NT2/D1 (cell line): ENCODE measurements at places on chromosomes 6 and 20.

GRCh38 chr6:125099211-125100073 lies 54.1 kb upstream of the TPD52L1 start:
- DNase-seq = no peak

DNA sequence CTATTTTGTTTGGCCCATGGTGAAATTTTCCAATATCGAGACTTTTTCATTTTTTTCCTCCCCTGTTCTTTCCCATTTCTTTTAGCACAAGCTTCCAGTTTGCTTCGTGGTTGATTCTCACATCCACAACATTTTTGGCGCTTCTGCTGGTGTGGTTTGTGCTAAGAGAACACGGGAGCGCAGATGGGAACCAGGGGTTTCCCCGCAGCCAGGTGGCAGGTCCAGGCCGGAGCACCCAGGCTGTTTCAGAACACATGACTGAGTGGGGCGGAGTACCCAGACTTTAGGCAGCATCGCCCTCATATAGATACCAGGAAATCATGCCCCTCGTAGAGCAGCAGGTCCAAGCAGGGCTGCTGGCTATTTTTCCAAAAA lies 58.0 kb downstream of the SYTL3 start:
- no peak for DNase-seq

DNA sequence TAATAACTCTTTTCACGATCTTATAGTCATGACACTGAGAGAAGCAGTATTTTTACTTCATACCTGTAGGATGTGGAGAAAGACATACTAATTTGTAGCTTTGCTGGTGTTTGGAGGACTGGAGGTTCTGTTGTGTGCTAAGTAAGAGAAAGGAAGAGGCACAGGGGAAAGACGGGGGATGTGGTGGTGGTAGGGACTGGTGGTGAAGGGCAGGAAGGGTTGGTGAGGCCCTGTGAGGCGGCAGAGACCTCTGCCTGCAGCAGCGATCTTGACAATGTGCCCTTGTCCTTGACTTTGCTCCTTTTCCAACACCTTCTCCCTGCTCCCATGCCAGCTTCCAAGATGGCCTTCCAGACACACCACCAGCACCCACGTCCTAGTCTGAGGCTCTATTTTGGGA lies 32.6 kb upstream of the MPC1 start:
- DNase-seq = no peak

GRCh38 chr20:3674447-3674846 lies 7.4 kb downstream of the ADAM33 start:
- no peak for DNase-seq

- no peak for DNase-seq
Measured at GRCh38 chr20:33664762-33665144, 2.0 kb upstream of the ACTL10 start.

GRCh38 chr6:36542041-36542440 lies 5.2 kb downstream of the STK38 start:
- DNase-seq = no peak

- DNase-seq = peak; percentile 6
Measured at GRCh38 chr6:44925100-44925739, 402.9 kb upstream of the RUNX2 start.

- no peak for DNase-seq
Measured at GRCh38 chr20:20491110-20491783, 123.3 kb downstream of the INSM1 start.

DNA sequence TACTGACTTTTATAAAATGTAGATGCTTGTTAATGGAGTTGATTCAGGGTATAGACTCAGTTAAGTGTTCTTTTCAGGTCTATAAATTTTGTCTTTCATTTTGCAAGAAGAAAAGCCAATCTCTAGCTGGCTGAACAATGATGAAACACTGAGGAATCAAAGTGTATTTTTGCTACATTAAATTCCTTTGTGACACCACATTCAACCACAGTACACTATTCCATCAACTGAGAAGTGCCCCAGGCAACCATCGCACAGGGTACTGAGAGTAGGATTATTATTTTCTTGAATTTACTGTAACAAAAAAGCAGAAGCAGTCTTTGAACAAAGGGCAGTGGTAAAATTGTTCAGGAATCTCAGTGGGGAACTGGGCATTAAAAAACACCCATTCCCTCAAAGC lies 83.6 kb downstream of the PREP start:
- no peak for DNase-seq

- DNase-seq = no peak
Measured at GRCh38 chr6:119626884-119627619, 277.5 kb upstream of the MAN1A1 start.

DNA sequence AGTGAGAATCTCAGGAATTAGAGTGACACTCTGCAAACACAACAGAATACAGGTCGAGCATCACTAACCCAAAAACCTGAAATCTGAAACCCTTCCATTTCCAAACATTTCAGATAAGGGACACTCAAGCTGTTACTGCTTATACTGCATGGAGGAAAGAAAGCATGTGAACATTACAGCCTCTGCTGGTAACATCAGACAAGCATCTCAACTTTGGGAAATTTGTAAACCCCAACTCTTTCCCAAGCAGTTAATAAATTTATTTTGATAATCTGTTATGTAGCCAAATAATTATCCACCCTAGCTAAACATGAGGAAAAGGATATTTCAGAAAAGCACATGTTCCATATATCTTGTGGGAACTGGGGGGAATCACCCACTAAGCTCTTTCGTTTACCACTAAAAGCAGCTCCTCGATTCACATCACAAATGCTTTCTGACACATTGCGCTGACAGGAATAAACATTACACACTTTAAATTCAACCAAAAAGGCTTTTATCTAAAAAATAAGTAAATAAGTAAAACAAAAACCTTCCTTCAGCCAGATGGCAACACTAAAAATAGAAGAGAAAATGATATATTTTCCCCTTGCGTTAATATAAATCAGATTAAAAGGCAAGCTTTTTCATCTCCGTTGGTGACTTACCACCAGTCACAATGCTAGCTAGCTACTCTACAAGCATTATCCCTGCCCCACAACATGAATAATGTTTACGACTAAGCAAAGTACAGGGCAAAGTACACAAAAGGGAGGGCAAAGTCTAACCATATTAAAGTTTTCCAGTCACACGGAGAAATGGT lies 120.8 kb downstream of the MAP7 start:
- no peak for DNase-seq

DNA sequence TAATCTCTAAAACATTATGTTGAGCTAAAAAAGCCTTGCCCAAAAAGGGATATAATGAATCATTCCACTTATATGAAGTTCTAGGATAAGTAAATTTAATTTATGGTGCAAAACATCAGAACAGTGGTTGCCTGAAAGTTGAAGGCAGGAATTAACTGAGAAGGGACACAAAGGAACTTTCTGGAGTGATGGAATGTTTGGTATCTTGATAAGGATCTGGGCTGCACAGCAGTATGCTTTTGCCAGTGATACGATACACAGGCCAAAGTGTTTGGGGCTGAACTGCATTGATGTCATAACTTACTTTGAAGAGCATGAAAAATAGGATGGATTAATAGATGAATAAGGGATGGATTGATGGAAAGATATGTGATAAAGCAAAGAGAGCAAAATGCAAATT lies 146.1 kb upstream of the LRFN2 start:
- no peak for DNase-seq

GRCh38 chr6:168815229-168815628 lies 374.2 kb downstream of the SMOC2 start:
- no peak for DNase-seq

DNA sequence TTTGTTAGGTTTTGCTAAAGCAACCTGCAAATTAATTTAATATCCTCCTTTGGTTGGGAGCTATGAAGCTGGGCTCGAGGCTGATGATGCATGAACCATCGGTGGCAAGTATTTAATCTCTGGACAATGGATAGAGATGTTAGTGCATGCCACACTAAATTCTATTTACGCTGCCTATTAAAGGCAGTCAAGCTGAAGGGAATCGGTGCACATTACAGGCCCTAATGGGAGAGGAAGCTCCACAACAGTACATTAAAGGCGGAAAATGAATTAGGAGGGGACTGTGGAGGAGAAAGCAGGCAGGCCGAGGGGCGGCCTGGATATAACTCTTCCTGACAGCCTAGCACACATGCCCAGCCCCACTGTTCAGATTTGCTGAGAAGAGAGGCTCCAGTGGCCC lies 132.4 kb upstream of the MAFB start:
- DNase-seq = no peak

GRCh38 chr6:33672808-33673207 lies 38.7 kb downstream of the UQCC2 start:
- peak; percentile 18 for DNase-seq

GRCh38 chr20:59888050-59888449 lies 45.4 kb downstream of the SYCP2 start:
- DNase-seq = no peak

GRCh38 chr6:81969011-81969410 lies 216.5 kb upstream of the TENT5A start:
- no peak for DNase-seq

GRCh38 chr6:2552526-2553154 lies 198.1 kb downstream of the MYLK4 start:
- no peak for DNase-seq
